Calu3 (cell line): ENCODE measurements at places on chromosomes 12 and 14. TPM values are rescaled to one million over a fixed set of nuclear protein-coding genes. Genes with fewer than 3 reads are reported as not detected.

DNAI7 gene
- total RNA-seq: 0.33 and 0.47 TPM in 2 replicates

DNA sequence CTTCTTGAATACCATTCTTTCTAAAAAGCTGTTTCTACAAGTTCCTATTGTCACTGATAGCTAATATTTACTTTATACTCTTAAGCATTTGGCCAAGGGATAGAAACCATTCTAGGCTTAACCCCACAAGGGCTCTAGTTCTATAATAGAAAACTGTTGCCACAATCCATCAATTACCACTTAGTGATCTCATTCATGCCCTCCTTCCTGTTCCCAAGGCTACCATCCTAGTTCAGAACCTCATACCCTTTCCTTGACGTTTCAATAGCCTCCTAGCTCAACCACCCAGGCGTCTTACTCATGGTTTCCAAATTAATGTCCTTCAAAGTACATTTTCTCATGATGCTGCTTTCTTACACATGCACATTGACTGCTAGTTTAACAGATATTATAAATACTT lies 493.5 kb downstream of the NAV3 start:
- no peak for DNase-seq

GRCh38 chr12:104611671-104612070 lies 154.9 kb downstream of the CHST11 start:
- no peak for DNase-seq

- no peak for DNase-seq
These were observed 147.4 kb downstream of the C12orf75 start for GRCh38 chr12:105477873-105478272.

DNA sequence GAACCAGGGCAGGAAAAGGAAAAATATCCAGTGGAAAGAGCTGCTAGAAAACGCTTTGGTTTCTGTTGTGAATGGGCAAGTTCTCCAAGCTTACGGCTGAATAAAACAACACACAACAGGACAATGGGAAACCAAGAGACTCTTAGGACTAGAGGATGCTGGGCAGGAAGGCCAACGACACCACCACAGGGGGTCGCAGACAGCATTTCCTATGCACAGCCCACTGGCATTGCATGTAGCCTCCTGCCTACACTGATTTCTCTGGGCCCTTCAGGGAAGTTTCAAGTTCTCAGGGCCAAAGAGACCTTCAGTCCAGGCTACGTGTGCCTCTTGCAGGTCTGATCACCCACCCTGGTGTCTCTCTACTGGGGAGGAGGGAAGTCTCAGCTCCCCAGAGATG lies 108.0 kb downstream of the RIMBP2 start:
- DNase-seq: no peak

DNA sequence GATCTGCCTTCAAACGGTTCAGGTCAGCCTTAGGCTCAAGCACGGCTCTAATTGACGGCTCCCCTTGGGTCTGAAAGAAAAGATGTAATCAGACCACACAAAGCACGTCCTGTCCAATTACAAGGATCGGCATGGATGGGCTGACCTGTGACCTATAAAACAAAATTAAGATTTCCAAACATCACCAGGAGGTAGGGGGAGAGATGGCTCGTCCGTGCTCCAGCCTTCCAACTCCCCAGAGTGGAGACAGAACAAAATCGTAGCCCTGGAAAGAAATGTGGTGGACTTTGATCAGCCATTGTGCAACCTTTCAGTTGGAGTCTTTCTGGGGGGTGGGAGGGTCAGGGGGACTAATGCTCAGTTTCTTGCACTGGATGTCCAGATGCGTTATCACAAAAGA lies 226.6 kb upstream of the DIO3 start:
- DNase-seq: no peak
